ENCODE measurements at places on chromosomes 16 and 17. TPM values are rescaled to one million over a fixed set of nuclear protein-coding genes. Genes with fewer than 3 reads are reported as not detected.
A peak's percentile ranks its signal among the peaks of the same experiment; 100 is the strongest.

GRCh38 chr16:29926711-29927052, 656 bp upstream of the KCTD13 start:
- no peaks in the 10 kb centered on the region for H3K27me3 ChIP-seq
- DNase-seq, result no peak
- peaks cover 8% of the 10 kb centered on the region for H3K4me1 ChIP-seq
- peak overlapping the region; percentile 74 for H3K27ac ChIP-seq

- no peak overlapping the region for H3K27ac ChIP-seq
- H3K27me3 ChIP-seq, result peaks cover 3% of the 10 kb centered on the region
- no peaks in the 10 kb centered on the region for H3K36me3 ChIP-seq
- H3K4me1 ChIP-seq, result no peaks in the 10 kb centered on the region
- no peak overlapping the region for H3K4me3 ChIP-seq
Measured at GRCh38 chr17:31398381-31399311, 7.2 kb downstream of the RAB11FIP4 start.

GRCh38 chr16:66924527-66925321, 611 bp downstream of the RRAD start:
- H3K36me3 ChIP-seq, result no peaks in the 10 kb centered on the region
- no peak overlapping the region for H3K27ac ChIP-seq
- no peak overlapping the region for H3K4me3 ChIP-seq
- DNase-seq, result no peak

The KRT16 gene
- total RNA-seq, result 7.5 TPM

The ZDHHC1 gene
- total RNA-seq, result 0.52 TPM

DNA sequence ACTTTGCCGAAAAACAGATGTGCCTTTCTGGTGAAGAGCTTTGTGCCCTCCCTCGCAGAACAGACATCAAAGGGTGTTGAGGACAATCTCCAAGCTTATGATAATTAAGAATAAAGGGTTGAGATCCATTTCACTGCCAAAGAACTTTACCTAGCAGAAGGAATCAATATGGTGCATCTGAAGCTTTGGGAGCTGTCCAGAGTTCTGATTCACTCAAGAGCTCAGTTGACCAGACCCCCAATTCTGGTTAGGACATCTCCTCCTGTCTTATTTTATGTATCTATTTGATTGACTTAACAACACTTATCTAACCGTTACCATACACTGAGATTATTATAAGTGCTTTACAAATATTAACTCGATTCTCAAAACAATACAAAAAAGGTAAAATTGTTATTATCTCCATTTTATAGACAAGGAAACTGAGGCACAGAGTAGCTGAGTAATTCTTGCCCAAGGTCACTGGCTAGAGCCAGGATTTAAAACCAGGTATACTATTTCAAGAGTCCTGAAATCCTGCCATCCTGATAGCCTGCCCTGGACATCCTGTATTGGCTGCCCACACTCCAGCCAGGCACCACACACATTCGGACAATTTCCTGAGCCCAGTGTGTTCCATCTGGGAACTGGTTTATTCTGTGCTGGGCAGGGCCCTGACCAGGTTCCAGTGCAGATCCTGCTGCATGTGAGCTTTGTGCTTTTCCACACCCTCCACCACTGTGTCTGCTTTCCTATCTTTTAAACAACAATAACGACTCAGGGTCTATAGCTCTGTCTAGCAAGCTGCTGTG, 29.8 kb downstream of the PITPNM3 start:
- no peak overlapping the region for H3K4me3 ChIP-seq
- H3K4me1 ChIP-seq, result no peaks in the 10 kb centered on the region
- no peaks in the 10 kb centered on the region for H3K27me3 ChIP-seq
- H3K36me3 ChIP-seq, result no peaks in the 10 kb centered on the region
- no peak for DNase-seq
- H3K27ac ChIP-seq, result no peak overlapping the region

The KRTAP1-1 gene
- not detected for total RNA-seq

GRCh38 chr16:84045001-84045817, 2.6 kb upstream of the SLC38A8 start:
- H3K27me3 ChIP-seq, result no peaks in the 10 kb centered on the region
- DNase-seq, result no peak

- H3K27ac ChIP-seq, result no peak overlapping the region
- H3K4me3 ChIP-seq, result no peak overlapping the region
- H3K27me3 ChIP-seq, result no peaks in the 10 kb centered on the region
- DNase-seq, result no peak
- H3K4me1 ChIP-seq, result no peaks in the 10 kb centered on the region
Measured at GRCh38 chr16:87728026-87728425, 37.8 kb downstream of the KLHDC4 start.

- no peaks in the 10 kb centered on the region for H3K27me3 ChIP-seq
- no peaks in the 10 kb centered on the region for H3K4me1 ChIP-seq
- no peak for DNase-seq
- H3K4me3 ChIP-seq, result no peak overlapping the region
- no peak overlapping the region for H3K27ac ChIP-seq
Measured at GRCh38 chr17:57234739-57235092, 21.6 kb upstream of the MSI2 start.

The GJC1 gene
- total RNA-seq, result 2.2 TPM

DNA sequence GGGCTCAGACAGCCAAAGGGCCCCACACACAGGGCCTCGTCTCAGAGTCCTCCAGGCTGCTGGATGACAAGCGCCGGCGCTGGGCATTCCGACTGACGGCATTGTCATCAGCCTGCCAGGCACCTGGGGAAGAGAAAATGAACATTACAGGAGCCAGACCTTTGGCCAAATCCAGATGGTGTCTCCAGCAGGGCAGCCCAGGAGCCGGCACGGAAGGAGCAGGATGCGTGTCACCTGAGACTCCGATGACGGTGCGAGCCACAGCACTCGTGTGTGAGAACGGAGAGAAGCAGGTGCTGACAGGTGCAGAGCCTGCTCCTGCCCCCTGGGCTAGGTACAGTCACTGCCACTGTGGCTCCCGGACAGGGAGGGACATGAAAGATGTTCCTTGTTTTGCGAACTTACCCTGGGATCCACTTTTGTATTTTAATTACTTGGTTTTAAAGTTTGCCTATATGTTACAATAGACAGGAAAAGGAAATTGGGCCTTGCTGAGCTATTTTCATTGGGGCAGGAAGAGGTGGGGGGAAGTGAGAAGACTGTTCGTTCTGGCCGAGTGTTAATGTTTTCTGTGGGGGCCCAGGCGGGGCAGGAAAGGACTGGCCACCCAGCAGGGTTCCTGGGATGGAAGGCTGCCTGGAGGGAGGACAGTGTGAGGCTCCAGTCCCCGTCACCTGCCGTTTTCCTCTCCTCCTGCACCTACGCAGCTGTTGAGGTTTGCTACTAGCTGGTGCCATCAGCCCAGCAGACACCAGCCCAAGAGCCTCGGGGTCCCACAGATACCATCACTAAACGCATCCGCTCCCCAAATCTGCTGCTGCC, 4.4 kb upstream of the FOXJ1 start:
- H3K27me3 ChIP-seq, result peaks cover 23% of the 10 kb centered on the region
- peaks cover 13% of the 10 kb centered on the region for H3K4me1 ChIP-seq
- DNase-seq, result no peak
- H3K36me3 ChIP-seq, result no peaks in the 10 kb centered on the region

DNA sequence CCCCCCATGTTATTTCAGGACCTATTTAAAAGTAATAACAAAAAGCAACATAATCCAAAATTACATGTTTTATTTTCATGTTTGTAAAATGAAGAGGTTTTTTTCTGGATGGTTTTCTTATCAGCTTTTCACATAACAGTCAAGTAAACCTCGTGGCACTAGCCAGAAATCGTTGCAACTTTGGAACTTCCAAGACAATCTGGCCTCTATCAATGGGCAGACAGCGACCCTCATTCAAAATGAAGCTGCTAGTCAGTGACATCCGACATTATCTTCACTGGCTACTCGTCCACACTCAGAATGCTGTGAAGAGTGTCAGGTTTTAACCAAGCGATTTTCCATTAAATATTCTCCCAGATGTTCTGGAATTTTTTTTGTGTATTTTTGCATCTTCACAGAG, 22.7 kb downstream of the ZNF652 start:
- H3K27me3 ChIP-seq, result no peaks in the 10 kb centered on the region
- peaks cover 3% of the 10 kb centered on the region for H3K4me1 ChIP-seq
- no peaks in the 10 kb centered on the region for H3K36me3 ChIP-seq
- H3K27ac ChIP-seq, result no peak overlapping the region
- DNase-seq, result no peak

DNA sequence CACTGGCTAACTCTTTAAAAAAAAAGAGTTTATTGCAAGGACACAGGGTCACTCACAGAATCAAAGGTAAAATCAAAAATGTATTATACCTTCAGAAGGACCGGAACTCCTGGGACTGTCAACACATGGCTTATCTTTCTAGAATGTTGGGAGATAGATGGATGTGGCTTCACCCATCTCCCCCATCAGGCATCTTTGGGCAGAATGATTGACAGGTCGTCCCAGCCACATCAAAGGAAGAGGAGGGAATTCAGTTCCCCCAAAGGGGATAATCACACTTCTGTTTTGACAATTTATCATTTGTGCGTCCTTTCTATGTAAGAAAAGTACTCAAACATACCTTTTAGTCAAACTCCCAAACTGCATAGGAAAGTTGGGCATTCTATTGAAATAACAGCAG, 228.6 kb upstream of the CDH5 start:
- H3K4me1 ChIP-seq, result no peaks in the 10 kb centered on the region
- H3K27me3 ChIP-seq, result no peaks in the 10 kb centered on the region
- DNase-seq, result no peak
- no peaks in the 10 kb centered on the region for H3K36me3 ChIP-seq

DNA sequence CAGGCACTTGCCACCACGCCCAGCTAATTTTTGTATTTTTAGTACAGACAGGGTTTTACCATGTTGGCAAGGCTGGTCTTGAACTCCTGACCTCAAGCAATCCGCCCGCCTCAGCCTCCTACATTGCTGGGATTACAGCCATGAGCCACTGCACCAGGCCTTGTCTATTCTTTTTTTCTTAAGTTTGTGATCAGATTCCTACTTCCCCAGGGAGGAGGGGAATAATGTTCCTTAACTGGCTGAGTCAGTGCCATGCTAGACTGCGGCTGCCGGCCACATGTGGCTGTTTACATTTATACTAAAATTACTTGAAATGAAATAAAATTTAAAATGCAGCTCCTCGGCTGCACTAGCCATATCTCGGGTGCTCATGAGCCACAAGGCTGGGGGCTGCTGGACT, 27.8 kb upstream of the USP36 start:
- peaks cover 4% of the 10 kb centered on the region for H3K4me1 ChIP-seq
- peaks cover 62% of the 10 kb centered on the region for H3K36me3 ChIP-seq
- no peak overlapping the region for H3K4me3 ChIP-seq
- no peak for DNase-seq
- no peak overlapping the region for H3K27ac ChIP-seq

The TEKT3 gene
- 0.38 TPM for total RNA-seq

GRCh38 chr16:1097156-1097555, 1.1 kb upstream of the C1QTNF8 start:
- no peak overlapping the region for H3K27ac ChIP-seq
- no peak for DNase-seq
